ENCODE measurements at places on chromosomes 1 and 21. TPM values are rescaled to one million over a fixed set of nuclear protein-coding genes. Genes with fewer than 3 reads are reported as not detected.

CFAP74 gene
- not detected for total RNA-seq

VWA5B1 gene
- 0.12 TPM for total RNA-seq

S100A7A gene
- not detected for total RNA-seq

FCGR3A gene
- 1.8 TPM for total RNA-seq

OLIG2 gene
- 0.22 TPM for total RNA-seq
